Kidney (tissue), 22 donors: ENCODE measurements at places on chromosomes 2 and 18.

DNA sequence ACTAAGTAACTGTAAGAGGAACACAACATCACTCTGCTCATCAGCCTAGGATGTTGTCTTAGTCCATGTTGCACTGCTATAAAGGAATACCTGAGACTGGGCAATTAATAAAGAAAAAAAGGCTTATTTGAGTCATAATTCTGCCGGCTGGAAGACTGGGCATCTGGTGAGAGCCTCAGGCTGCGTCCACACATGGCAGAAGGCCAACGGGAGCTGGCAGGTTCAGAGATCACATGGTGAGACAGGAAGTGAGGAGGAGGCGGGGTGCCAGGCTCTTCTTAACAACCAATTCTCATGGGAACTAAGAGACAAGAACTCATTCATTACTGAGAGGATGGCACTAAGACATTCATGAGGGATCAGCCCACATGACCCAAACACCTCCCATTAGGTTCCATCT is 46.8 kb downstream of the EPG5 start:
- DNase-seq = no peak

DNA sequence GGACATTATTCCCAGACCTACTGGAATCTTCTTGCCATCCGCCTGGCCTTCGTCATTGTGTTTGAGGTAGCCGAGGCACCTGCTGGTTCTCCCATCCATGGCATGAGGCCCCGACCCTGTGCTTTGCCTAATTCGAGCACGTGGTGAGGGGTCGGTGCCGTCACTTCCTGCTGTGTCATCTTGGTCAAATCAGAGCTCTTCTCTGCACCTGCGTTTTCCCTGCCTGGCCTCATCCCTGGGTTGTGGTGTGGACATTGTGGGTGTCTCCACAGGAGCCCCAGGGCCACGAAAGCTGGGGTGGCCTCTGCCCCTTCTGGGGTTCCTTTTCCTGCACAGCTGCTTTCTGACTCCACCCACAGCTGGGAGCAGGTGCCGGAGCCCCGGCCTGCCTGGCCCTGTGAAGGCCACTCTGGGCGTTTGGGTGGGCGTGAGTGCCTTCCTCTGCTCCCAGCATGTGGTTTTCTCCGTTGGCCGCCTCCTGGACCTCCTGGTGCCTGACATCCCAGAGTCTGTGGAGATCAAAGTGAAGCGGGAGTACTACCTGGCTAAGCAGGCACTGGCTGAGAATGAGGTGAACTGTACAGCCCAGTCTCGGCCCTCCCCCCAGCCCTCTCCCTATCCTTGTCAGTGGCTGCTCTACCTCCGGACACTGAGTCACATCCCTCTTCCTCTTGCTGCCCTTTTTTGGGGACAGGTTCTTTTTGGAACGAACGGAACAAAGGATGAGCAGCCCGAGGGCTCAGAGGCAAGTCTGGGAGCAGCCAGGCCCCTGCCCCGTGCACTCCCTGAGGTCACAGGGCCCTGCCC is 34.9 kb downstream of the ANO7 start:
- peak; percentile 68 for DNase-seq

DNA sequence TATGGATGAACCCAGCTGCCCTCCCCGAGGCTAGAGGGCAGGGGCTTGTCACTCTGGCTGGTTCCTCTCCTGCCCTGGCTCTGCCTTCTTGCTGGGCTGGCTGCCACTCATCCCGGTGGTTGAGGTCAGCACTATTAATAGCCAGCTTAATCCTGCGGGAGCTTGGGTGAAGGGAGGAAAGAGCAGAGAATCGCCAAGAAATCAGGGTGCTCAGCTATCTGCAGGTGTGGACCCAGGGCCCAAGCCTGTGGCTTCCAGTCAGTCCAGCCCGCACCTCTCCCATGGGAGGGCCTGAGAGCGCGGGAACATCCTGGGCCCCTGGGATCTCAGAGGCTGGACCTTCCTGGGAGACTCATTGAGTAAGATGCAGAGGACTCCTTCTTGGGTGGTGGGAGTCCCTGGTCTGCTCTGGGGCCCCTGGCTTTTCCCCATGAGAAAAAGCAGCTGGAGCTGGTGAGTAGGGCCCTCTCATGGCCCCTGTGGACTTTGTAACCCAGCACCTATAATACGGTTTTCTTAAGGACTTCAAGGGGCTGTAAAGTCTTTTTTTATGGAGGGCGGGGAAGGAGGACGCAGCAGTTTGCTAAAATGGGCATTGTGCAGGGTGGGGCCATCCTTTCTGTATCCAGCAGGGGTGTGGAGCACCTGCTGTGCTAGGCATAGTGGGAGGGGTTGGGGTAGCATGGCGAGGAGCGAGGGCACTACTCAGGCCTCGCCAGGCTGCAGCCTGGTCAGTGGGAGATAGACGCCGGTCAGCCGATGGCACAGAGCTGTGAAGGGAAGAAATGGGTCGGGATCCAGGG is 27.4 kb upstream of the CNNM3 start:
- no peak for DNase-seq

GRCh38 chr18:2848247-2849246 is 1.7 kb downstream of the EMILIN2 start:
- DNase-seq = no peak
